ENCODE measurements at places on chromosomes 5 and 9.

DNA sequence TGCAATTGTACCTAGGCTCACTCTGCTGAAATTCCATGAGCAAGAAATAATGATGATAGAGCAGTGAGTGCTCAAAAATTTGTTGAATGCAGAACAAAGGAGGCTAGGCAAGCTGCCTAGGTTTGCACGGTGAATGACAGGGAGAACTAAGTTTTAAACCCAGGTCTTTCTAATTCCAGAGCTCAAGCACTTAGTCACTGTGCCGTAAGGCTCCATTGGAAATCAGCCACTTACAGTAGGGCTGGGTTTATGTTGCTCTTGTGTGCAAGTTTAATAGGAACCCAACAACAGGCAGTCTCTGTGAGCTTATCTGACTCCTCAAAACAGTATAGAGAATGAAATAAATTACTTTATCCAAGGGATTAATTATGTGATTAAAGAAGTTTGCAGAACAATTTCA, 147.0 kb downstream of the CSNK1G3 start:
- no peak for DNase-seq

GRCh38 chr9:72144756-72145492, 4.3 kb upstream of the GDA start:
- DNase-seq = no peak

DNA sequence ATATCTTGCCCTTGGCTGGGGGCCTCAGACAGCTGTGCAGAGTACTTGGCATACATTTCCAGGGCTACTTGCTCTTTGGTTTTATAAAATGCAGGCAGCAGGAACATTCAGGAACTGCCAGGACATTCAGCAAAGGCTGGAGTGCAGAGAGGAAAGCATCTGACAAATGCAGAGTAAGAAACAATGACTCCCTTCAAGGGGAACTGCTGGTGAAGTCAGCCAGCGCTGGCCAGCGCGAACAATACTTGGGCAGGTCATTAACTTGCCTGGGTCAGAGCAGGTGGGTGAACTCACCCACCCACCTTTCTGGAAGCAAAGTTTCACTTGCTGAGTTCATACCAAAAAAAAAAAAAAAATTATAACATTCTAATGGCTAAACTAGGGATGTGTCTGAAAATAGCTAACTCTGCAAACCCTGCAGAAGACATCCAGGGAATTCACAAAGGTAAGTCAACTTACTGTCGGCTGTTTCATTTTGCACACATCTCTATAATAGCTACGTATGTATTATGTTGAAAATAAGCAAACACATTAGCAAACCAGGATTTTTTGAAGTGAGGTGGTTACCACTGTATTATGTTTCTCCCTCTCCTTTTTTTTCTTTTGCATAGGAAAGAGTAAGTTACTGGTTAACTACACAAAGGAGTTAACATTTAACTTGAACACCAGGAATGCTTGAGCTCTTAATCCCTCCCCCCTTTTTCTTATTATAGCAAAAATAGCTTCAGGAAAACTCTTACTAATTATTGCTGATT, 152.2 kb downstream of the GLIS3 start:
- no peak for DNase-seq

GRCh38 chr9:76453785-76454184, 5.2 kb upstream of the GCNT1 start:
- no peak for DNase-seq

DNA sequence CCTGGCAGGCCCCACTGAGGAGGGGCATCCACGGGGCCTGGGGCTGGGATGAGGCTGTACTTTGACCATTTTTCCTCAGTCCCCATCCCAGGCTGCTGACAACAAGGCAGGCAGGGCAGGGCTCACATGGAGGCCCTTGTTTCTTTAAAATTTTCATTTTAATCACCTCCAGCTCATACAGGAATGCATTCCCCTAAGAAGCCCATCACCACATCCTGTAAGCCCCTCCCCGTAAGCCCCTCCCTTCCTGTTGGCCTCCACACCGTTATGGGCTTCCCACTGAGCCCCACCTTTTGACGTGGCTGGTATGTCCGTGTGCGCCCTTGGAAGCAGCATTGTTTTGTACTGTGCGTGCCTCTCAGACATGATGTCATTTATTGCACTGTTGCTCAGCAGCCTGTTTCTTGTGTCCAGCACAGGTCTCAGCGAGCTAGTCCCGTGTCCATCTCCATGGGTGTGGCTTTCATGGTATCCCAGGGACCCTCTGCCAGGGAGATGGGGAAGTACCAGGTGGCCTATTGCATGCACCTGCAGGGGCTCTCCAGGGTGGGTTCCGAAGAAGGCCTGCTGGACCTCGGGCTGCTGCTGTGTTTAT, 22.4 kb downstream of the PHF2 start:
- DNase-seq = no peak

DNA sequence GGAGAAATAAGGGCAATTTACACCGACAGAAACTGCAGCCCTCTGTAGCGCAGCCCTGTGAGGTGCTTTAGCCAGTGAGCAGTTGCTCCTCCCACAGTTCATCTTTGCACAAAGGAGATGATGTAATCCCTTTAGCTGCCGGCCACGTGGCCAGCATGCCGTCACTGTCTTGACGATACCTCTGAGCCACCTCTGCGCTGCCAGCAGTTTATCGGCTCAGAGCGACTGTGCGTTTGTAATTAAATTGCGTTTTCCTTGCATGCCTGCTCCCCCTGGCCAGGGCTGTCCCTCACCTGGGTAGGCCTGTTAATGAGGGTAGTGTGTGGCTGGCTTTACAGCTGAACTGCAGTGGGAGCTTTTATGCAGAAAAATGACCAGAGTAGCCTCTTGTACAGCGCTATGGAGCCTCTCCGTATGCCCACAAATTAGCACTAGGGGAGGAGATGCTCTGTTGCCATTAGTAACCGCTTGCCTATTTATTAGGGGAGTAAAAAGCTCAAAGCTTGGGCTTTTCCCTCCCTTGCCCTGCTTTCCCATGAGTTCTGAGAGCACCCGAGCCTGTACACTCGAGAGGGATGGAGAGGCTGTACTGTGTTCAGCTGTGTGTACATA, 107.0 kb downstream of the TRIO start:
- DNase-seq = no peak

DNA sequence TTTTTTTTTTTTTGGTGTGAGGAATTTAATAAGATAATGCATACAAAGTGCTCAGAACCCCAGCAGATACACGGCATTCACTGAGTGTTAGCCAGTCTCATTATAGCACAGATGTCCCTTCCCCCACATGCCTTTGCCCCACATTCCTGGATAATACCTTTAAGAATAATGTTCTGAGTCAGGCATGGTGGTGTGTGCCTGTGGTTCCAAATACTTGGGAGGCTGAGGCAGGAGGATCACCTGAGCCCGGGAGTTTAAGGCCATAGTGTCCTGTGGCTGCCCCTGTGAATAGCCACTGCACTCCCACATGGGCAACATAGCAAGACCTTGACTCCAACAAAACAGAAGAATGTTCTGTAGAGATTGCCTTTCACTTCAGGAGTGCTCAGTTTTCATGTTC, 24.2 kb upstream of the ANKRD18A start:
- DNase-seq = no peak

GRCh38 chr5:170377027-170377426, 12.1 kb downstream of the KCNMB1 start:
- DNase-seq = no peak

DNA sequence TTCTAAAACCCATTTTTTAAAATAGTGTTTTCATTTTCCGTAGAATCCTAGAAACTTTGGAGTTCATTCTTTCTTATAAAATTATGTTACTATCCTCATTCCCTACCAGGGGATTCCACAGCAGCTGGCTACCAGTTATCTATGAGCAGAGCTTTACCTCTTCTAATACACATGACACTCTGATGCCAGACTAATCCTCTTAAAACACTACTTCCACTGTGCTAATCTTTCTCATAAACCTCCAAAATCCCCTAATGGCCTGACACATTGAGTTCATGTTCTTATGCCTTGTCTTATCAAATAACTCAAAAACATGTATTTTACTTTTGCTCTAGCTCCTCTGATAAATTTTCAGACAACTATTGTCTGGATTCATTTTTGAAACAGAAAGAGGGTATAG, 633.6 kb upstream of the FTMT start:
- no peak for DNase-seq

- no peak for DNase-seq
Measured at GRCh38 chr5:147375151-147375550, 134.7 kb downstream of the DPYSL3 start.

GRCh38 chr5:52787600-52788504, at the start of the genes ITGA1 and PELO:
TSS of gene ITGA1 (plus strand) at chr5:52787916. CDS start at chr5:52788354, 438 bp downstream.
TSS of gene PELO (plus strand) at chr5:52787916. CDS start at chr5:52800395, 12,479 bp downstream.
- DNase-seq = peak; percentile 35

- no peak for DNase-seq
Measured at GRCh38 chr9:114176624-114177291, 21.4 kb downstream of the COL27A1 start.

GRCh38 chr5:6365142-6365976, 13.0 kb downstream of the MED10 start:
- DNase-seq = no peak

- DNase-seq = no peak
Measured at GRCh38 chr9:71820403-71820921, 52.1 kb upstream of the CEMIP2 start.

DNA sequence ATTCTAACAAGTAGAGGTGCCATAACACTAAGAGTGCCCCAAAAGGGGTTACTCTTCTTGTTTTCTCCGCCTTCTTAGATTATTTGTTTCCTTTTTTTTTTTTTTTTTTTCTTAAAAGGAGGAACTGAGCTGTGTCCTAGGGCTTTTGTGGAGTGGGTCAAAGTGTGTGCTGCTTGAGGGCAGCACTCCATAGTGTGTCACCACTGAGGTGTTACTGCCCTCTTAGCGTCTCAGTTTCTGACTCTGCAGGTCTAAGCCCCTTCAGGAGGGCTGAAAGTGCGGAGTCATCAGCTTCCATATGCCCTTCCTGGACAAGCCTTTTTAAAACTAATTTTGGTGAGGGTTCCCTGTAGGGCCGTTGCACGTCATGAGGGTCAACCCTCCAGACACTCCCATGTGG, 12.6 kb upstream of the NANS start:
- DNase-seq = no peak

DNA sequence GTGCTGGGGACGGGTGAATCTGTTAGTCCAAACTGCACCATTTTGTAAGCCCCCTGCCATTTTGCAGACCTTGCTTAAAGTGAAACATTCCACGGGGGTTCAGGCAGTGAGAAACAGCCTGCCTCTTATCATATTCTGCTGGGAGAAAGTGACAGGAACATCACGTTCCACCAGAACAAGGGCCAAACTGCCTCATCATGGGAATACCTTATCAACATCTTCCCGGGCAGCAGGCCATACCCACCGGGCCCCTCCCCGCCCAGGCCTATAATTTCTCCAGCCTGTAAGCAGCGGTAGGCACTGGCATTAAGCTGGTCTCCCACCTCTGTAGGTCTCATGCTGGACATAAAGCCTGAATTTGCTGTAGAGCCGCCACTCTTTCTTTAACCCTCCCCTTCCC, 1.5 kb upstream of the CFAP77 start:
- DNase-seq = no peak

DNA sequence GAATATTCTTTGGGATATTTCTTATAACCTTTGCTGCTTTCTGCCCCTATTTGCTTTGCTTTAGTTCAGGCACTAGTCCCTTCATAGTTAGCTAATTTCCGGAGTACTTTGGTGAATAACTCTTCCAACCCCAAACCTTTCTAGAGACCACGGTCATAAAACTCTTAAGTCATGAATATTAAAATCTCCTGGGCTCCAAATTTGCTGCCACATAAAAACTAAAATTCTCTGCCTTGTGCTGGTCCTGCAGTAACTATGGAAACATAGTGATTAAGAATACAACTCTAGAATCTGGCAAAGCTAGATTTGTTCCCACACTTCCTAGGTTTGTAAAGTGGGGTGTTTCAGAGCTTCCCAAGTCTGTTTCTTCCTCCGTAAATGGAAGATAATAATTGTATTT, 10.0 kb upstream of the ACTBL2 start:
- no peak for DNase-seq

DNA sequence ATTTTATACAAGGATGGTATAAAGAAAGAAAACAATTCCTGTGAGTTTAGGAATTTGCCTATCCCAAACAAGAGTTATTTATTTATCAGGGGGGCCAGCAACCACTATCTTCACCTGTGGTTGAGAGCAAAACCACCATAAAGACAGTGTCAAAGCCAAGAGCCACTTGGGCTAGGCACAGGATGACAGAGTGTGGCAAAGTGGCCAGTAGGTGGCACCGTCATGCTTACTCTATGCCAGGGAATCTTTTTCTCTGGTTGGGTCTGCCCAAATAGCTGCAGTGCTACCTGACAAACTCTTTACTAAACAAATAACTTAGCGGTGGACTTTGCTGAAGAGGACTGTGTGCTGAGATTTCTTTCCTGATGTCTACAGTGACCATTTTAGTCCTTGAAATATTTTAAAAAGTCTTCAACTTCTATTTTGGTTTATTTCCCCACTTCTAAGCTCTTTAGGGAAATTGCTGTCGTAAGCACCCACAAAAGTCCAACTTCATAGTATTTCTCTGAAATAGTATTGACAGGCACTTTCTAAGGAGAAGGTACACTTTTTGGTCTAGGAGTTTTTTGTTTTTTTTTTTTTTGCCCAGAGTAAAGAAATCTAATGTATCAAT, 285.0 kb downstream of the RFX3 start:
- peak; percentile 33 for DNase-seq

DNA sequence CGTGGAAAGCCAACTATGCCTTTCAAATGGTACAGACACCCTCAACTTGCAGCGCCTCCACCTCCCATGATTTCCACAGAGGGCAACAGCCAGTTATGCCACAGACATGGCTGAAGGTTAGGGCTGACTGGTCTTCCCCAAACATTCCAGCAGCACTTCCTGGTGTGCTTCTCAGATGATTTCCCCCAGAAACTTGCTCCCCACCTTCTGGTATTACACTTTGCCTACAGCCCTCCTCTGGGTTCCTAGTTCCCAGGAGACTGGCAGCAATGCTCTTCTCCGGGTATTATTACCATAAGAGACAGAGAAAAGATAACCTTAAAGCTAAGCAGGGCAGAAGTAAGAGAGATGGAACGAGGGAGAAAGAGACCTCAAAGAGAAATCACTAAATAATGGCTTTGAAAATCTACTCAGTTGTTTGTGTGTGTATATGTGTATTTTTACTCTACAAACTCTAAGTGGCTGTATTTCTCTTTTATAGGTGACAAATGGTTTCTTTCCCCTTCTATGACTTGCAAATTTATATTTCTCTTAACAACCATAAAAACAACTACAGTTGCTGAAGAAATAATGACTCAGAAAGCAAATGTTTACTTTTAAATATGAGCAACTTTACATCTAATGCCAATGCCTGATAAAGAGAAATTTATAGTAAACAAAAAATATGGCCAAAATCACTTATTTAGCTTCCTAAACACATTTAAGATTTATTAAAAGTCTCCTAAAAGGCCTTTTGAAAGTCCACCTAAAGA, 133.8 kb downstream of the PDE4D start:
- no peak for DNase-seq

GRCh38 chr5:168670881-168671575, 91.9 kb upstream of the PANK3 start:
- DNase-seq = no peak

- DNase-seq = no peak
Measured at GRCh38 chr9:76962732-76963131, 56.7 kb upstream of the FOXB2 start.

- no peak for DNase-seq
Measured at GRCh38 chr9:135302329-135303279, 177.0 kb upstream of the PPP1R26 start.
